Prostate gland (tissue), 2 donors: ENCODE measurements at places on chromosomes 2 and 18. TPM values are rescaled to one million over a fixed set of nuclear protein-coding genes. Genes with fewer than 3 reads are reported as not detected.

Gene RGPD3
- total RNA-seq, result 2.4 TPM

DNA sequence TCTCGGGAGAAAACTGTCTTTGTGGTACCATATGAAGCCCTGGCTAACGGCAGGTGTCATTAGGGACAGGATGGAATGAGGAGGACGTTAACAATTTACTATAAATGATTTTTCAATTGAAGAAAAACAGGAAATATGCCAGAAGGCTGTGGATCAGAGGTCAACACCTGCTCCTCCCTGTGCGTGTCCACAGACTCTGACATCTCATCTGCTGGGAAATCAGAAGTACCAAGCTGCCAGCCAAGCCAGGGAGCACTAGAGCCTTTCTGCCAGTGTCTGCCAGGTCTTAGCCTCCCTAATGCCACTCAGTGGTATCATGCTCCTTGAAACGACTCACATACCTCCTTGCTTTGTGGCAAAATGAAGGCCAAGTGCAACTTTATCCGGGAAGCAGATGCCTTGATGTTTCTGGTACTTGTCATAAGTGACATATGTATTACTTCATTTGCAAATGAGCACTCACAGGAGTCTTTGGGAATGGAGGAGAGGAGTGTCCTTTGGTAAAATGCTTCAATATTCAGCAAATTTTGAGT lies 541.1 kb downstream of the SATB2 start:
- no peak overlapping the region for H3K4me3 ChIP-seq
- no peaks in the 10 kb centered on the region for H3K27me3 ChIP-seq
- H3K36me3 ChIP-seq, result no peaks in the 10 kb centered on the region
- no peak for DNase-seq

Gene VAMP5
- total RNA-seq, result 8.4 TPM

GRCh38 chr2:150578481-150578880 lies 91.0 kb upstream of the RND3 start:
- no peaks in the 10 kb centered on the region for H3K27me3 ChIP-seq
- no peak overlapping the region for H3K4me3 ChIP-seq
- no peaks in the 10 kb centered on the region for H3K4me1 ChIP-seq
- H3K36me3 ChIP-seq, result no peaks in the 10 kb centered on the region
- H3K27ac ChIP-seq, result no peak overlapping the region

- H3K36me3 ChIP-seq, result no peaks in the 10 kb centered on the region
- H3K4me1 ChIP-seq, result no peaks in the 10 kb centered on the region
- H3K27ac ChIP-seq, result no peak overlapping the region
These were observed 21.3 kb downstream of the NCAPH start for GRCh38 chr2:96356889-96357288.

Gene ADRA2B
- total RNA-seq, result 5.0 TPM

GRCh38 chr2:197454923-197455322 lies 1.6 kb downstream of the COQ10B start:
- no peak overlapping the region for H3K27ac ChIP-seq
- H3K4me1 ChIP-seq, result peaks cover 3% of the 10 kb centered on the region
- H3K4me3 ChIP-seq, result no peak overlapping the region
- no peak for DNase-seq
- H3K36me3 ChIP-seq, result no peaks in the 10 kb centered on the region

- peaks cover 2% of the 10 kb centered on the region for H3K4me1 ChIP-seq
- no peak overlapping the region for H3K4me3 ChIP-seq
- no peaks in the 10 kb centered on the region for H3K27me3 ChIP-seq
- no peak overlapping the region for H3K27ac ChIP-seq
- no peak for DNase-seq
These were observed 3.0 kb upstream of the CCDC93 start for GRCh38 chr2:118016911-118017310.

- no peaks in the 10 kb centered on the region for H3K27me3 ChIP-seq
- H3K27ac ChIP-seq, result no peak overlapping the region
- no peaks in the 10 kb centered on the region for H3K36me3 ChIP-seq
- no peak overlapping the region for H3K4me3 ChIP-seq
- H3K4me1 ChIP-seq, result no peaks in the 10 kb centered on the region
- no peak for DNase-seq
These were observed 402.2 kb downstream of the CLIP4 start for GRCh38 chr2:29517413-29517812.

DNA sequence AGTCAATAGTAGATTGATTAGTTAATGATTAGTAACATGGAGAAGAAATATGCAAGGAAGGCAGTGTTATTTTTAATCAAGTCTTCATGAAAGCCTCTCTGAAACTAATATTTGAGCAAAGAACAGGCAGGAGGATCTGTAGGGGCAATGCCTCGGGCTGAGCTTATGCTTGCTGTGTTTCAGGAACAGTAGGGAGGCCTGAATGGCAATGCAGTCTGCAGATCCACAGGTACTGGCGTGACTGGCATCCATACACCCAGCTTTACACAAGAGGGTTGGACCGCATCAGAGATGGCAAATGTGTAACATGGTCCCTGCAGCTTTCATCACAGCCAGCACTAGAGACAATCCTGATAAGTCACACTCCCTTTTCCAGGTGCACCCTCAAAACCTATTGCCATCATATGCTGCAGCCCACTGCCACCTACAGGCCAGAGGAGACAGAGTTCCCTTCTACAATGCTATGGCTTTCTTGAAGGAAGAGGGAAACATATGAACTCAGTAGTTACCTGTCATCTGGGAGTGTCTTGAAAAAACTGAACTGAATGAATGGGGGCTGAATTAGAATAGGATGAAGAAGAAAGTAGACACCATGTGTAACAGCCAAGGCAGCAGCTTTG lies 582.4 kb upstream of the RAB6C start:
- H3K27ac ChIP-seq, result no peak overlapping the region
- H3K4me1 ChIP-seq, result no peaks in the 10 kb centered on the region
- no peaks in the 10 kb centered on the region for H3K27me3 ChIP-seq
- DNase-seq, result peak; percentile 61

DNA sequence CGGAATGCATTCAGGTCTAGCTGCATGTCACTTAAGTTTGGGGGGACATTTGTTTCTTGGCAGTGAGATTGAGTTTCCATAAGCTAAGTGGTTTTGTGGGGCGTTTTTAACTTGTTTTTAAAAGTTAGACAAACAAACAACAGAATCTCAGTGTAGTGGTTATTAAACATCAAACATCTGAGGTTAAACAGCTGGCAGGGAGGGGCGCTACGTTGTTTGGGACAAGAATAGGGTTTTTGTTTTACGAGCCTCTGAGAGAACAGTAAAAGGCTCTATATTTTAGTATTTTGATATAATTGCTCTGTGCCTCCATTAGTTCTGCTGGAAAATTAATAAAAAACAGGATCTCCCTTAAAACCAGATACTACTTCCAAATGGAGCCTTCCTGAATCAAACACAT lies 41.6 kb upstream of the TMEM177 start:
- DNase-seq, result no peak
- H3K4me1 ChIP-seq, result no peaks in the 10 kb centered on the region
- no peak overlapping the region for H3K27ac ChIP-seq

GRCh38 chr2:128437204-128437565 lies 118.5 kb upstream of the HS6ST1 start:
- no peak overlapping the region for H3K4me3 ChIP-seq
- H3K36me3 ChIP-seq, result no peaks in the 10 kb centered on the region
- H3K4me1 ChIP-seq, result no peaks in the 10 kb centered on the region
- no peaks in the 10 kb centered on the region for H3K27me3 ChIP-seq
- H3K27ac ChIP-seq, result no peak overlapping the region
- DNase-seq, result no peak
